MV-4-11 (cell line): ENCODE measurements at places on chromosomes 1 and 21.

GRCh38 chr1:101241485-101242225 lies 4.8 kb downstream of the S1PR1 start:
- peak; percentile 57 for DNase-seq

DNA sequence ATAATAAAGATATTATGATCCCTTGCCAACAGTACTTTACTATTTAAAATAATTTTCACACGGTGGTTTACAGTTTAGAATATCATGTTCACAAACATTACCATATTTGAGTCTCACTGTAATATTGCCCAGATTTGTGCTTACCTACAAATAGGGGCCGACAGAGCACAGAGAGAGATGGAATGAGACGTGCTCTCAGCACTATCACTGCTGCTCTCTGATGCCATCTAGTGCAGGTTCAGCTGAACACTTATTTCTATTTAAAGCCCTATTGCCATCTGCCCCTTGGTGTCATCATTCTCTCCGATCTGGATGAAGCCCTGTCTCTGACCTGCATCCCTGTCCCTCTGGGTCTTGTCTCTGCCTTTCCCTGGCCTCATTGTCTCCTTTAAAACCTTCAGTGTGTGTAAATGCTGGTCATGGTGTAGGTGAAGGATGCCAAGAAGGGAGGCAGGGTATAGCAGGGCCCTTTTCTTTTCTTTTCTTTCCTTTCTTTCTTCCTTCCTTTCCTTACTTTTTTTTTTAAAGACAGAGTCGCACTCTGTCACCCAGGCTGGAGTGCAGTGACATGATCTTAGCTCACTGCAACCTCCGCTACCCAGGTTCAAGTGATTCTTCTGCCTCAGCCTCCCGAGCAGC lies 6.9 kb upstream of the GPATCH4 start:
- peak; percentile 81 for DNase-seq

GRCh38 chr21:33258475-33258874 lies 7.7 kb upstream of the IL10RB start:
- DNase-seq, result no peak

- no peak for DNase-seq
These were observed 87.3 kb downstream of the BACH1 start for GRCh38 chr21:29385934-29386520.
